ENCODE measurements at places on chromosomes 12 and 14.

DNA sequence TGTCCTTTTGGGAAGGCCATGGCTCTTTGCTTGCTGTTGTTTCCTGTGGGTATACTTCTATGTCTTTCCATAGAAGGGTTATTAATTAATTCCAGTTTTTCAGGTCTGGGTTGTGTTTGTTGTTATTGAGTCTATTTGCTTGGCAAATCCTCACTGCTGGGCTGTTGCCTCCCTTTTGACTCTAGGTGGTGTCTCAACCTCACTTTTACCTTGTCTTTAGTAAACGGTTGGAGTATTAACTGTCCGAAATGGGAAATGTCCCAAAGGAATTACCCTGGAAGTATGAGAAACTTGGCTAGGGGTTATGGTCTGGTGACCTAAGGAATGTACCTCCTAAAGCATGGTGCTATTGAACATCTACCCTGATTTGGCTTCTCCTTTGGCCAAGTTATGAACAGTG lies 16.7 kb downstream of the PRH1 start:
- DNase-seq = no peak

DNA sequence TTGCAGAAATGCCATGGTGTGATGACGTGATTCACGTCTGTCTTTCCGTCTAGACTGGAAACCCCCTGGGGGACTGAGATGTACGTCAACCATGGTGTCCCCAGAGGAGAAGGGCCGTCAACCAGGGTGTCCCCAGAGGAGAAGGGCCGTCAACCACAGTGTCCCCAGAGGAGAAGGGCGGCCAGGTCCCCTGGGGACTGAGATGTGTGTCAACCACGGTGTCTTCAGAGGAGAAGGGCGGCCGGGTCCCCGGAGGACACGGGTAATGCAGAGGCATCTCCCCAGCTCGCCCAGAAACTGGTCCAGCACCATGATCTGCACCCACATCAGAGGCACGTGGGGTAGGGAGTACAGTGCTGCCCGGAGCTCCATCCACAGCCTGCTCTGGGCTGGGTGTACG lies 30.6 kb upstream of the GALNT9 start:
- no peak for DNase-seq

GRCh38 chr12:13992585-13992984 lies 11.2 kb upstream of the GRIN2B start:
- no peak for DNase-seq

DNA sequence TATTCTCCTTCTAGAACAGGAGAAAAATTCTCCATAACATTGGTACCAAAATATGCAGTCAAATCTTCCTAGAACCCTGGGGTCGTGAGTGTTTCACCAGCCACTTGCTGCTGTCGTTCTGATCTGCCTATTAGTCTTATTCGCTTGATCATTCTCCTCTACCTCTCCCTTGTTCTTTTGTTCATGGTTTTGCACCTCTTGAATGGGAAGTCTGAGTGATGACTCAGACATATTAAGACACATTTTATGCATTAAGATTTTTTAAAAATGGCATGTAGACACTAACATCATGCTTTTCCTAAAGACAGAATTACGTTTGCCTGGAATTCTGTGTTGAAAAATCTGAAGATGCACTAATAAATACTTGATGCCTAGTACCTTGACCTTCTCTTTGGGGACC lies 159.2 kb upstream of the LRIG3 start:
- no peak for DNase-seq

DNA sequence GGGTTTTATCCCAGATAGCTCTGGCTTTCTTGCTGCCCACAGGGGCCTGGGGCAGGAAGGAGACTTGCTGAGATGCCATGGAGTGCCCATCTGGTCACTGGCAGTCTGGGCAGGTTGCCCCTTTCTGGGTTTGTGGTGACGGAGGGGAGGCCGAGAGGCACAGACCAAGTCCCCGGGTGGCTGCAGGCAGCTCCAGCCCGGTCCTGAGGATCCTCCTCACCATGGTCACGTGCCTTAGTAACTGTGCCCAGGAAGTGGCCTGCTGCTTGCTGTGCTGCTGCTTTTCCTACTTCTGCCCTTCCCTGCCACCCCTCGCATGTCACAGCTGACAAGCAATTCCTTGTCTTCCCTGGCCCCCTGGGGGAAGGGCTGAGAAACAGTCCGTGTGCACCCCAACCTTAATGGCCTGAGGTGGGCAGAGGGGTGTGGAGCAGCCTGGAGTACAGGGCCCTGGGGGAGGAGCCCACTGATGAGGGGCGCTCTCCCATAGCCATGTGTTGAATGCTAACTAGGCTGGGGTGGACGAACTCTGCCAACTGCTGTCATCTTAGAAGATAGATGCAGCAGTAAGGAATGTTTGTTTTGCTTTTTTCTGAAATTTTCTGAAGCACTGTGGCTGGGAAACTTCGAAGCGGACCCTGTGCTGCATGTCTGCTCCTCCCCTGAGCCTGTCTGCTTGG lies 54.9 kb upstream of the SRSF5 start:
- no peak for DNase-seq

DNA sequence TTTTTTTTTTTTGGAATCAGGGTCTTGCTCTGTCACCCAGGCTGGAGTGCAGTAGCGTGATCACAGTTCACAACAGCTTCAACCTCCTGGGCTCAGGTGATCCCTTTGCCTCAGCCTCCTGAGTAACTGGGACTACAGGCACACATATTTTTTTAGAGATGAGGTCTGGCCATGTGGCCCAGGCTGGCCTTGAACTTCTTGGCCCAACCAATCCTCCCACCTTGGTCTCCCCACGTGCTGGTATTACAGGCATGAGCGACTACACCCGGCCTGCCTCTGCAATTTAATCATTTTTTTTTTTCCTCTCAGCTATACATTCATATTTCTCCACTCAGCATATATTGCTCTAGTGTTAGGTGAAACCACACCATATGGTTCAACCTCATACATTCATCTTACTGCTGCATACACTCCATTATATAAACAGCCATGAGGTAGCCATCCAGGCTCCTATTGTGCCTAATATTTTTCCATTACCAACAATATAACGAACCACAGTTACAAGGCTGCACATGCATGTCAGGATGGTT lies 7.1 kb downstream of the STX2 start:
- no peak for DNase-seq

- DNase-seq = no peak
Measured at GRCh38 chr12:124371970-124372555, 77.2 kb downstream of the RFLNA start.

DNA sequence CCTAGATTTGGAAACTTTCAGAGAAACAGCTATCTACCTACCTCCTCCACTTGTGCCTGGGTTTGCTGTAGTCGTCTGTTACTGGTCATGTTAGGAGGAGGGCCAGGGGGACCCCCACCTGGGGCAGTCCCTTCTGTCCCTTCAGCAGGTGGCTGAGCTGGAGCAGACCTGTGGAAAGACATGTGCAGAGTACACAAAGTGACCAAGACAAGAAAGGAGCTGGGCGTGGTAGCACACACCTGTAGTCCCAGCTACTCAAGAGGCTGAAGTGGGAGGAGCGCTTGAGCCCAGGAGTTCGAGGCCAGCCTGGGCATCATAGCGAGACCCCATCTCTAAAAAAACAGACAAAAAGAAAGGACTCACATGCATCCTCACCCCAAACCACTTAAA lies 4.3 kb downstream of the VAMP1 start:
- DNase-seq = no peak

- DNase-seq = no peak
Measured at GRCh38 chr14:91417983-91418386, 365 bp upstream of the CCDC88C start.

DNA sequence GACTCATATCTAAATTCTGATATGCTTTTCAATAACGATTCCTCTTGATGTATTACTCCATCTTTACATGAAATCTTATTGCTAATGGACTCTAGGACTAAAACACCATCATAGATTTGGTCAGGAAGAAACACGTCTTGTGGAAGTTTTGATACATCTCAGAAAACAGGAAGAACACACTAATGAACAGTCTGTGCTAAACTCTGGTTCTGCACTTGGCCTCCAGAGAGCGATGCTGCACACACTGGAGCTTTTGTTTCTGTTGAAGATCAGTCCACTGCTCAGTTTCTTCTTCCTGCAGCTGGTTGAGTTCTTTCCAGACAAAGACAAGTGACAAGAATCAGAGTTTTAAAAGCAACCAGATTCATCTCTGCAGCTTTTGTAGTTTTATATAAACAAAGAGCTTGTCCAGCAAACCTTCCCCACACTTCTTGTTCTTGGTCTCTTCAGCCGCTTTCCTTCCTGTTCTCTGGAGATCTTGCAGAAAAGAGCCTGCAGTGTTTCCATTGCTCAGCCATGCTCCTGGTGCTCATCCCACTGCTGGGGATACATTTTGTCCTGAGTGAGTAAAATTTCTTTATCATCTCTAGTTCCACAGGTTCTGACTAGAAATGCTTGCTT lies 229.1 kb upstream of the OR4E1 start:
- no peak for DNase-seq

GRCh38 chr14:93946541-93947090 lies 19.5 kb downstream of the FAM181A start:
- DNase-seq = no peak

- no peak for DNase-seq
Measured at GRCh38 chr12:45415393-45415817, 199.5 kb downstream of the ANO6 start.

DNA sequence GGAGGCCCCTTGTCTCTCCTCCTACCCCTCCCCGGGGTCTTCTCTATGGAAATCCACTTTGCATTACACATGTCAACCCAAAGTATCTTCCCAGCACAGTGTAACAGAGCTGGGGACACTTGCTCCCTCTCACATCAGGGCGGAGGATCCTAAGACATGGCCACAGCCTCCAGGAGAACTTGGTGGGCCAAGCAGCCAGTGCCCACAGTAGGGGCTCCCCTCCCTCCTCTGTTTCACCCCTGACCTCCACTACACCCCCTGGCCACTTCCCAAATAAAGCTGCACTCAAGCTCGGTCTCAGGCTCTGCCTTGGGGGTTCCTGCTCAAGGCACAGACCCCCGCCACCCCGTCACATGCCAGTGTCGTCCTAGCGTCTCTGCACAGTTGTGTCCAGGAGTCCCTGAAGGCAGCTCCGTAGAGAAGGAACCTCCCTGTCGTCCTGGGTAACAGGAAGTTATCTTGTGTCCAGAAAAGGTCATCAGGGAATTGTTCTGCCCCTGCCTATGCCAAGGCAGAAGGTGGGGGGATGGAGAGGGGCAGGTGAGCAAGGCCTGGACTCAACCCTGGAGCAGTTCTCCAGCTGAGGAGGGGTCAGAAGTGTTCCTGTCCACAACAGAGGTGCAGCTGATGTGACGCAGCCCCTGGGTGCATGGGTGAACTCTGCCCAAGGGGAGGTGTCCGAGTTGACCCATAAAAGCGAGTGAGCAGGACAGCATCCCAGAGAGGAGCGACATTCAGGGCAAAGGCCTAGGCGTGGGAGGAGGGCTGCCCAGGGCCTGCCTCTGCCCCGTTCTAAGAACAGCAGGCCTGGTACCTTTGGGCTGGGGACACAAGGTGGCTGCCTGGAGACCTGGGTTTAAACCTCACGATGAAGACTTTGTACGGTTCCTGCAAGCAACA lies 25.5 kb downstream of the DIO3 start:
- no peak for DNase-seq

DNA sequence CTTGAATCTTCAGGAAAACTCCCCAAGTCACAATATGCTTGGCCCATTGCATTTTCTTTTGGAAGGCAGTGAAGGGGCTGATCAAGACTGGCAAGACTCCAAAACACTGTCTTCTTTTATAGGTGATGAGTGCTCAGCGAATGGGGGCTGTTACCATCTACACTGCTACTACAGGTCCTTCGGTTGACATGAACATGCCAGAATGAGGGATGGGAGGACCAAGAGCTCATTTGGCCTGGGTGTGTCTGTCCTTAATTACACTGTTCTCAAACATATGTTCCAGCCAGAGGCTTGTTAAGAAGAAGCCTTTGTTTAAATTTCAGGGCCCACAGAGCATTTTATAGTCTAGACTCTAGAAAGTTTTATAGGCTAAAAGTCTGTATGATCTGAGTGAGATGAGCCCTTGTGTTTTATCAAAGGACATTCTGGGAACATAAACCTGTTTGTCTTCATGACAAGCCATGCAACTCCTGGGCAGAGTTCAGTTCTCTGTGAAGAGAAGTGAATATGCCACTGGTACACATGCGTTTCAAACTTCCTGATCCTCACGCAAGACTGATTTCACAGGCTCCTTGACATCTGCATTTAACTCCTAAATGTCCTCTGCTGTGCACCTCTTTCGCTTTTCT lies 4.7 kb upstream of the FAM234B start:
- peak; percentile 51 for DNase-seq
